ENCODE measurements at places on chromosomes 1 and 21.

- DNase-seq, result no peak
These were observed 1466.9 kb downstream of the KCNT2 start for GRCh38 chr1:195141294-195141693.

DNA sequence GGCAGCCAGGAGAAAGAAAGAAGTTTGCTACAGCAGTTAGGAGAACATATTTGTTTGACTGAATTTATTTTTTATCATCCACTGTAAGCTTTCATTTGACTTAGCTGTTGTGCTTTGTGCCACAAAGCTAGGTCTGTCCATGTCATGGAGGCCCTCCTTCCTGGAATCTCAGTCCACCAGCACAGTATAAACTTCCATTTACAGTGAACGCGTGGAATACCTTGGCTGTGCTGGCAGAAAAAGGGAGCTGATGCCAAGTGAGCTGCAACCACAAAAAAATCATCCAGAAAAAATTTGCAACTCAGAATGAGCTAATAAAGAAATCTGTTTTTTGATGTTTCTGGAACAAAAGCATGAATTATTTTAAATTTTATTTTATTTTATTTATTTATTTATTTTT is 72.6 kb downstream of the ATP6V1G3 start:
- no peak for DNase-seq

- no peak for DNase-seq
These were observed 4.5 kb downstream of the AKNAD1 start for GRCh38 chr1:108852221-108852975.

- no peak for DNase-seq
These were observed 12.1 kb downstream of the EPHA2 start for GRCh38 chr1:16143566-16144324.

DNA sequence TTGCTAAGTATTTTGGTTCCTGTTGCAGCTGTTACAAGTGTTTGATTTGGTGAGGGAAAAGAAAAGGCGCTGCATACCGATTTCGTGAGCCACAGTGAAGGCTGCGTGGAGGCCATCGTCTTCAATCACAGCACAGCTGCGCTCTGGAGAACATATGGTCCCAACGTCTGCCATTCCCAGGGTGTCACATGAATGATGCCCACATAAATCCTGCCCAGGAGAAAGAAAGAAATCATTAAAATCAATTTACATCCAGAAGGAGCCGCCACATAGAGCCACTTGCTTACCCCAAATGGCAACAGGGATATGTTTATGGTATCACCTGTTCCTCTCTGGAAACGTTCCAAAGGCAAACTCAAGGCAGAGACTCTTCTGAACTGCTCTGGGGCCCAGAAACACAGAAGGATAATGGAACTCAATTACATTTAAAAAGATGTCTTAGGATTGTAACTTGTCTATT is 12.2 kb downstream of the ADAMTS5 start:
- DNase-seq, result no peak

DNA sequence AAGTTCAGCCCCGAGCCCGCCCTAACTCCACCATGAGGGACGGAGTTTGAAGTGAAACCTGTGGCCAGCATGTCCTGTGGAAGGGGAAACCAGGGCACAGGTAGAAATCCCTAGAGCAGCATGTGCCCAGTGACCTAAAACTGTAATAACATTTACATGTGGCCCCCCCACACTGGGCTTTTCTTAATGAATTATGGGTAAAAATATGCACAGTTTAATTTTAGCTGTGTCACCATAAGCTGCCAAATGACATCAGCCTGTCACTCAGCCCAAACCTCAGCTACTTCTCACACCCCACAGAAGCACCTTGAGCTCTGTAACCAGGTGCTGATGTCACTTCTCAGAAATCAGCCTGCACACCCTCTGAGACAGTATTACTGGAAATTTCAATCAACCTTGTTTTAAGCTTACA is 50.0 kb upstream of the SLC19A1 start:
- no peak for DNase-seq

All from ecto neural progenitor cell (in vitro differentiated cells).